ENCODE measurements at places on chromosomes 6 and 20. TPM values are rescaled to one million over a fixed set of nuclear protein-coding genes. Genes with fewer than 3 reads are reported as not detected.

NHLRC1 gene
- total RNA-seq = 0.32 TPM

SF3B5 gene
- 123 TPM for total RNA-seq

MYLK2 gene
- not detected for total RNA-seq

CAGE1 gene
- not detected for total RNA-seq

SLC22A16 gene
- total RNA-seq = not detected

OOEP gene
- total RNA-seq = not detected

ENPP3 gene
- not detected for total RNA-seq
